GM23248 (cell line): ENCODE measurements at places on chromosomes 7 and 10.

DNA sequence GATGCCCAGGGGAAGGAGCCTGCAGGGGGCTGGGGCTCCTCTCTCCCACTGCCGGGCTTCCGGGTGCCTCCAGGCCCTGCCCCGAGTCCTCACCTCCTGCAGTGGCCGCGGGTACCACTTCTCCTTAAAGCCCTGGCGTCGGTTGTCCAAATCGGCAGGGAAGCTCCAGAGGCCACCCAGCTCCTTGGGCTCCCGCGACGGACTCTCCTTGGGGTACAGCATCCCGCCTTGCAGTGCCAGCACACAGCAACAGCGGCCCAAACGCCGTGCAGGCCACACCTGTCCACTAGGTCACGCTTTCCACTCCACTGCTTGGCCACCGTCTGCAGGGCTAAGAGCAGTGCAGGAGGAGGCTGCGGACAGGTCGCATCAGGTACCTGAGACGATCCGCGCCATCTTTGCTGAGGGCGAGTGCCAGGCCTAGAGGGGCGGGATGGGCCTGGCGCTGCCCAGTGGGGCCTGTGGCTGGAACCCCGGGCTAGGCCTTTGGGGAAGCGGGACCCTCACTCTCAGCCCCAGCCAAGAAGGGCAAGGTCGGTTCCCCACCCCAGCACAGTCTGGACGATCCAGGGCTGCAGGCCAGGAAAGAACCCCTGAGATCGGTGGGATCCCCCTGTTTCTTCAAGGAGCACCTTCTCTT, 47.7 kb upstream of the ZNF479 start:
- no peak for DNase-seq

DNA sequence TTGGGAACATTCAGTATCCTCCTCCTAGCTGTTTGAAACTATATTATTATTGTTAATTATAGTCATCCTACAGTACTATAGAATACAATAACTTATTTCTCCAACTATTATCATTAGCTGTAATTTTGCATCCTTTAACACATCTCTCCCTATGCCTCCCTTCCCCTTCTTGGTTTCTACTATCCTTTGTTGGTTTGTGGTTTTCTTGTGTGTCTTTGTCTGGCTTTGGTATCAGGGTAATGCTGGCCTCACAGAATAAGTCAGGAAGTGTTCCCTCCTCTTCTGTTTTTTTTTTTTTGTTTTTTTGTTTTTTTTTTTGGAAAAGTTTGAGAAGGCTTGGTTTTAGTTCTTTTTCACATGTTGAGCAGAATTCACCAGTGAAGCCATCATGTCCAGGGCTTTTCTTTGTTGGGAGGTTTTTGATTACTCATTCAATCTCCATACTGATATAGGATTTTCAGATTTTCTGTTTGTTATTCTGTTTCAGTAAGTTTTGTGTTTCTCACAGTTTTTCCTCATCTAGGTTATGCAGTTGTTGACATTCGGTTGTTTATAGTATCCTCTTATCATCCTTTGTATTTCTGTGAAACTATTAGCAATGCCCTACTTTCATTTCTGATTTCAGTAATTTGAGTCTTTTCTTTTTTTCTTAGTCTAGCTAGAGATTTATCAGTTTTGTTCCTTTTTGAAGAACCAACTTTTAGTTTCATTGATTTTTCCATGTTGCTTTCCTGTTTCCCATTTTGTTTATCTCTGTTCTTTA, 21.6 kb downstream of the C1GALT1 start:
- DNase-seq: no peak

- DNase-seq: no peak
Observed at GRCh38 chr10:98832738-98833137, 386.0 kb upstream of the HPS1 start.

- DNase-seq: no peak
Observed at GRCh38 chr7:115178835-115179234, 256.9 kb downstream of the MDFIC start.

- no peak for DNase-seq
Observed at GRCh38 chr7:31333291-31333690, 7.2 kb downstream of the NEUROD6 start.

GRCh38 chr7:40599836-40600235, 465.0 kb downstream of the SUGCT start:
- DNase-seq: no peak

DNA sequence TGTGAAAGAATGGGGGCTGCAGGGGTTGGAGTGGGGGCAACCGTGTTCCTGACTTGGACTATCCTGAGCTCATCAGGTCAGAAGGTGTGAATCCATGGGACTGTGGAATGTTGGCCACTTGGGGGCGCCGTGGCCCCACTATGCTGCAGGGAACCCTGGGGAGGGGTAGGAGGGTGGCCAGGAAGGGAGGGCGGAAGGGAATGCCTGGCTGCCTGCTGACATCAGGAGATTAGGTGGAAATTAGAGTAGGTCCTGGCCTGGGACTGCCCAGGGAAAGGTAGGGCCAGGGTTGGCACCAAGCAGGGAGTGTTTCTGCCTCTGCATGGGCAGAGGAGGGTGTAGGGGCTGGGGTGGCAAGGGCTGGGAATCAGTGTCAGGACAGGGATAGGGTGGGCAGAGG, 65.8 kb upstream of the PRSS58 start:
- DNase-seq: peak; percentile 36

GRCh38 chr7:157474685-157475084, 137.9 kb downstream of the DNAJB6 start:
- DNase-seq: peak; percentile 27

DNA sequence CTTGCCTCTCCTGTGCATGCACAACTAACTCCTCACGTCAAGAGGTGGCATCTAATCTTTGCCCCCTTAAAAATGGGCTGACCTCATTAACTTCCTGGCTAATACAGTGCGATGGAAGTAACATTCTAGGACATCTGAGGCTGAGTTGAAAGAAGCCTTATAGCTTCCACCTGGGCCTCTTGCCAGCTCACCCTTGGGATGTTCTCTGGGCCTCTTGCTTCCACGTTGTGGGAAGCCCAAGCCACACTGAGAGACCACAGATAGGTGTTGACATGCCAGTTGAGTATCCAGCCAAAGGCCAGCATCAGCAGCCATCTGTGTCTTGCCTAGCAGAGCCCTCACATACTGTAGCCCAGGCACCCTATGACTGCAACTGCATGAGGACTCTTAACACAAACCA, 60.8 kb upstream of the GDF10 start:
- no peak for DNase-seq

GRCh38 chr10:110571093-110571743, 3.7 kb downstream of the SMC3 start:
- no peak for DNase-seq

GRCh38 chr7:82317257-82317721, 126.3 kb downstream of the CACNA2D1 start:
- DNase-seq: no peak

GRCh38 chr10:3222068-3222467, 49.5 kb upstream of the PITRM1 start:
- DNase-seq: peak; percentile 74

- DNase-seq: no peak
Observed at GRCh38 chr10:11898372-11899066, 75.4 kb downstream of the PROSER2 start.

DNA sequence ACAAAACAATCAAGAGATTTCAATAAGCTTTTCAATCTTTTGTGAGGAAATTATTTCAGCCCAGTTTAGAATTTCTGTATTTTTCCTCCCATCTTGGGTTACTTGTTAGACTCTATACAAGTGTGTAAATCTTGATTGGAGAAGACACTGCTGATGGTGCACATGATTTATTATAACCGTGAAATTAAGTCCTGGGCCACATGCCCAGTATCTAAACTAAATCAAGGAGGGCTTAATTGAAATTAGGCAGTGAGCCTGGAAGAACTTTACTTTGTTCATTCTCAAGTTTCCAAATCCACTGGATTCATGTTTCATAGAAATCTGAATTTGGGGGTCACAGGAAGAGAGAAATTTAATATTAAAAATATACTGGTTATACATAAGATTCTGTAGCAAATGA, 44.5 kb downstream of the CSTF2T start:
- no peak for DNase-seq

DNA sequence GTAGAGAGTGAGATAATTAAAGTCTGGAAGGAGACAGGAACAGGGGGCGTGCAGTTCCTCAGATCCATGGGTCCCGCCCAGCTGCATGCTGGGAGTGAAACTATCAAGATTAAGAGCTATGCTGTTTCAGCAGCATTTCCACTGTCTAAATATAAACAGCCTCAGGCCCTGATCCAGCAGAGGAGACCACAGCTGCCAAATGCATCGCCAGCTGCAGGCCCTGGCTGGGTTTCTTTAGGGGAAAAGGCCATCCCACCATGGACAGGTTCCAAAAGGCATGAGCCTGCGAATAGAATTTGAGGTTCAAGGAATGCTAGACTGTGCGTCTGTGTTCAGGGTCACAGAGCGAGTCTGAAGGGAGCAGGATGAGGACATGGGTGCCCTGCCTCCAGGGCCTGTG, 411.4 kb downstream of the PAXIP1 start:
- DNase-seq: no peak

- peak; percentile 33 for DNase-seq
Observed at GRCh38 chr10:128009372-128010126, 102.6 kb downstream of the PTPRE start.

DNA sequence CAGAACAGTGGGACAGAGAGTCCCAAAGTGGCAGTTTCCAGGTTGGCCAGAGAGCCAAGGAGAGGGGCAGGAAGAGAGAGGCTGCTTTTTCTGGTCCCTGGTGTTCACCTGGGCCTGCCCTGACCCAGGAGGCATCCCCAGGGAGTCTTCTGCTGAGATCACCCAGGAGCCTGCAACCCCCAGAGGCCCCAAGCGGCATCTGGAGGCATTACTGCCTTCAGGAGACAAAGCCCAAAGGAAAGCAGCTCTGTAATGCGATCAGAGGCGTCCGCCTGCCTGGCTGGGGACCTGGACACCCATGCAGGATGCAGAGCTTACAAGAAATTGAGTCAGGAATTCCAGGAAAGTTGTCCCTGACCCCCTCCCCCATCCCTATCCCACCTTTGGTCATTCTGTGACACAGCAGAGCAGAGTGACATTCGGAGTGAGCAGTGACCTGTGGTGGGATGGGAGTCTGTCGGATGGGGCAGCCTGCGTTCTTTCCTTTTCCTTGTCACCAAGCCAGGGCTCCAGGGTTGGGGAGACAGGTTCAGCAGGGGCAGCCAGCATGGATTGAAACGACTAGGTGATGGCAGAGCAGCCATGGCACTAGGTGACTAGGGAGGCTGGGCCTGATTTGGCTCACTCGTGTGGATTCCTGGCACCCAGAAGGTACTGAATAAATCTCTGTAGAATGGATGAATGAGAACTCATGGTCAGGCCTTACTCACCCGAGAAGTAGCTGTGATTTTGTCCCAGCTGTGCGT, 10.4 kb downstream of the UNC5B start:
- DNase-seq: peak; percentile 76
